ENCODE measurements at places on chromosomes 16 and 17.
A peak's percentile ranks its signal among the peaks of the same experiment; 100 is the strongest.

GRCh38 chr17:79990051-79990592 lies 45.5 kb downstream of the TBC1D16 start:
- DNase-seq, result no peak

- DNase-seq, result peak; percentile 23
Measured at GRCh38 chr17:43983515-43984411, 20.7 kb upstream of the NAGS start.

DNA sequence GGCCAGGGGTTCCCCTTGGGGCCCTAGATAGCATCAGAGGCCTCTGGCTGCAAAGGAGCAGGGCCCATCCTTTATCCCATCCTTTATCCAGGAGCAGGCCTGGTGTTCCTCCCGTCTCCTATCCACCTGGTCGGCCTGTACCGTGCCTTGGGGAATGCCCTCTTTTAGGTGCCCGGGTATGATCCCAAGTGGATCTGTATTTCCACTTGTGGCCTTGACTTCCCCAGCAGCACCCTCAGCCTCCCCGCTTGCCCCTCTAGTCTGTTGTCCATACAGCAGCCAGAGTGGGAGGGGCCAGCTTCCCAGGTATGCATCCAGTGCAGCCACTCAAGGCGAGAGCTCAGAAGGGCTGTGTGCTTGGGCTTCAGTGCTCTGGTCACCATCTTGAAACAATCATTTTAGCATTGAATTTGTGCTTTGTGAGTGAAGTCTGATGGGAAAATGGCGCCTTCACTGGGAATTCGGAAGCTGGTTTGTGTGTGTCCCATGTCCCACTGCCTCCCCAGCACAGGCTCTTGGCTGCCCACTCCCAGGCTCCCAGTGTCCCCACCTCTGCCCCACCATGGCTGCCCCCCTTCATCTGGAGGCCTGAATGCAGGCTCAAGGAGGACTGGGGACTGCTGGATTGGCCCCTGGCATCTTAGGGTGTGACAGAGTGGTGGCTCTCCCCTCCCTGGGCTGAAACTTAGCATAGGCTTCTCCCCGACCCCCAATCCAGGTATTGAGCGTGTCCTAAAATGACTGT lies 3.3 kb upstream of the RNF112 start:
- DNase-seq, result no peak

DNA sequence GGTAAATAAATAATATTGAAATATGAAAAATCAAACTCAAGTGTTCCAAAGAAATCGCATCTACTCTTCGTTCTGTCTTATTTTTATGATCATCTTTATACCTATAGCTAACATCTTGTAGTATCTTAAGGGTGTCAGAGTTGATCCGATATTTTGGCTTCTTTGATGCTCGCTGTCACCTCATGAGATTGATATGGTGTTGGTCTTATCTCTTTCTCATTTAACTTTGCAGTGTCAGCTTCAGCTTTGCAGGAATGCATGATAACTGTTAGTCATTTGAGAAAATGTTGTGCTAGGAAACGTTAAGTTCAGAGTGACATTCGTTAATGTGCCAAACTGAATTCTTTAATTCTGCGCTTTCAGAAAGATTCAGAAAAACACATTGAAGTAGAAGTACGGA lies 19.4 kb downstream of the NOL11 start:
- DNase-seq, result no peak

- no peak for DNase-seq
Measured at GRCh38 chr17:49890077-49890821, 42.4 kb upstream of the TAC4 start.

All from B cell (primary cell).